H7 (cell line): ENCODE measurements at places on chromosomes 1 and 21.

DNA sequence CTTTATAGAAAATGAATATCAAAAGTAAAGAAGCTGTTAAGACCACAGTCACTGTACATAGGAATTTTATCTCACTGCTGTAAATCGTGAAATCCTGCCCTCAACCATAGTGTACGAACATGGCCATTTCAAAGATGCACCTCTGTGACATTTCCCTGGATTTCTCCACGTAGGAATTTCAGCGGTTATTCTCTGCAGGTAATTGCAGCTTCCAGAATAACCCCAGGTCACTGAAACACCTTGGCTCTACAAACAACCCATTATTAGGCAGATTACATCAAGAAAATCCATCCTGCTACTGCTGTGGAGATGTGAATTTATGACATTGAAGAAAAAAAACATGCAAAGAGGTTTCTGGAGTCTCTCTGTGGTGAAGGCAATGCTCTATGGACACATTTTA lies 196.2 kb upstream of the USP25 start:
- no peak for DNase-seq

GRCh38 chr21:34343838-34344381 lies 19.9 kb upstream of the KCNE2 start:
- no peak for DNase-seq

GRCh38 chr1:198079432-198079951 lies 77.3 kb upstream of the NEK7 start:
- DNase-seq = no peak

- DNase-seq = no peak
These were observed 16.1 kb downstream of the HIVEP3 start for GRCh38 chr1:41902664-41903063.

DNA sequence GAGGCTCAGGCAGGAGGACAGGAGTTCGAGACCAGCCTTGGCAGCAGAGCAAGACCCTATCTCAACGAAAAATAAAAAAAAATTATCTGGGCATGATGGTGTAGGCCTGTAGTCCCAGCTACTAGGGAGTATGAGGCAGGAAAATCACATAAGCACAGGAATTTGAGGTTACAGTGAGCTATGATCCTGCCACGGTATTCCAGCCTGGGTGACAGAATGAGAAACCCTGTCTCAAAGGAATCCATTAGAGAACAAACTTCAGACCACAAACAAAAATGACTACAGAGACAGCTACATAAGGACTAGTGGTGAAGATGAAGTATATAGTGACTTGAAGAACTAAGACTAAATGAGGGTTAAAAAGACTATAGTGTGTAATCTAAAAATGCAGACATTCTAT lies 233.1 kb downstream of the RERE start:
- no peak for DNase-seq

DNA sequence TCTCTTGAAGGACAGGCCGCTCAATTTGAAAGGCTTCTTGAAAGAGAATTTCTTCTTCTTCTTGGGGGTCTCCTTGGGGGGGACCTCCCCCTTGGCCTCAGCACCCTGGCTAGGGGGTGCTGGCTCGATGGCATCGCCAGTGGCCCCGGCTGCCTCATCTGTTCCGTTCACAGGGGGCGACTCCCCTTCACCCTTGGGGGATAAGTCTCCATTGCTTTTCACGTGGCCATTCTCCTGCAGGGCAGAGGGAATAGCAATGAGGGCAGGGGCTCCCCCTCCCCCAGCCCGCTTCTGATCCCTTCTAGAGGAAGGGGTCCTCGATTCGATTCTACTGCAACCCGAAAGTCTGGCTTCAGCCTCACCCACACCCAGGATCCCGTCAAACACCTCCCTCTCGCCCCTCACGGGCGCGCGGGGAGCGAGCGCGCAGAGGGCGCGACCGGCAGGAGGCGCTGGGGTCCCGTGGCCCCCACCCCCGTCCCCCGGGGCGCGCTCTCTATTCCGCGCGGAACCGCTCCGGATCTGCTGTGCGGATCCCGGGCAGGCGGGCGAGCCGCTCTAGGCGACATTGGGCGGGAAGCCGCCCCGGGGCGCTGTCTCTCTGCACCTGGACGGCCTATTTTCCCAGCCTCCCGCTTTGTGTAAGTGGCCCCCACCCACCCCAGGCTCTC lies 1.0 kb downstream of the MARCKSL1 start:
- peak; percentile 87 for DNase-seq

DNA sequence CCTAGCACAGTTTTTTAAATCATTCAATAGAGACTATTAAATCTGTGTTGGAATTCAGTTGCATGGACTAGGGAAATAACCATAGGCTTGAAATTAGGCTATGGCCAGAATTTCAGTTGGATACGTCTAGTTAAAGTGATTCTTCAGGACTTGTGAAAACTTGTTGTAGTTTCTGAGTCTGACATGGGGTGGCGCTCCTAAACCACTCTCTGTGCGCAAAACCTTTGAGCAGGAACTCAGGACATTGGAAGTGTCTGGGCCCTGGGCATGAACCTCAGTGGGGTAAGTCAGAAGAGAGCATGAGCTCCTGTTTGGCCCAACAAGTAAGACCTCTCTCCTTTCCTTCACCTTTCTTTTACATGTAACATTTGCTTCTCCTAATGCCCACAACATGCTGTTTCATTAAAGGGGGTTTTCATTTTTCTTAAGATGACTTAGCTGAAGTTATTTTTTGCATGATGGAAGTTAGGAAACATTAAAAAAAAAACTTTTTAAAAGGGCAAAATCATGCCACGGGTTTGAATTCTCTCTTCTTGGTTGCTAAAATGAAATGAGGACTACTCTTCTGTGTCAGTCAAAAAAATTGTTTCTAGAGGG lies 17.1 kb upstream of the CCDC190 start:
- peak; percentile 61 for DNase-seq

- no peak for DNase-seq
These were observed 23.4 kb downstream of the RCAN3 start for GRCh38 chr1:24526045-24526444.

DNA sequence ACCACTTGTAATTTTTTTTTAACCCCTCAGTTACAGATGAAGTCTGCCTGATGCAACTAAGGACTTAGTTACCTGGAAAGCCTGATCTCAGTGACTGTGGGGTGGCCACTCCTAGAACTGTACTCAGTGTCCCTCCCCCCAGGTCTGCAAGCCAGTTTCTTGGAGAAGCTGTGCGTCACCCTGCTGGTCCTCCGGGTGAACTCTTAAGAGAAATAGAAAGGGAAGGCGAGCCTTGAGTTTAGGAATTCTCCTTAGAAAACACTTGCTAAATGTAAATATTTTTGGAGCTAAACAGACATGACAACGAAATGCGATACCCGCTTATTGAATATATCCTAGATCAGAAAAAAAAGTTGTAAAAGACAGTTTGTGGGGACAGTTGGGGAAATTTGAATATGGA lies 730 bp downstream of the SLC16A4 start:
- no peak for DNase-seq

GRCh38 chr1:88175631-88176226 lies 508.3 kb upstream of the PKN2 start:
- no peak for DNase-seq

DNA sequence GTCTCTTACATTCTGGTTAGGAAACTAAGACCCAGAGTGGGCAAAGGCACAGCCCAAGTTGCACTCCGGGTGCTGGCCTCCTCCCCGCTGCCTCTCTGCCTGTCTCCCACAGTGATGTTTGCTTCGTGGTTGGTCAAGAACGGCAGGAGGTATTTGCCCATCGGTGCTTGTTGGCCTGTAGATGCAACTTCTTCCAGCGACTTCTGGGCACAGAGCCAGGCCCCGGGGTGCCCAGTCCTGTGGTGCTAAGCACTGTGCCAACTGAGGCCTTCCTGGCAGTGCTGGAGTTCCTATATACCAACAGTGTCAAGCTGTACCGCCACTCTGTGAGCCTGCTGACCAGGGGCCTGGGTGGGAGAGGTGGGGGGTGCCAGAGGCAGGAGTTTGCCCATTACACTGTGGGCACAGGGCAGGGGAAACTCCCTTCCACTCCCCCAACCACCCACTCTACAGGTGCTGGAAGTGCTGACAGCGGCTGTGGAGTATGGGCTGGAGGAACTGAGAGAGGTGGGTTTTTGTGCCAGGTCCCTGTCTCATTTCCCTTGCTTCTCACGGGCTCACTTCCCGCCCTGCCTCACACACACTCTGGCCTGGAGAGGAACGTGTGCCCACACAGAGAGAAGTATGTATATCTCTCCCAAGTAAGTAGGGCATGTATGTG lies 1.9 kb downstream of the BTBD19 start:
- no peak for DNase-seq

DNA sequence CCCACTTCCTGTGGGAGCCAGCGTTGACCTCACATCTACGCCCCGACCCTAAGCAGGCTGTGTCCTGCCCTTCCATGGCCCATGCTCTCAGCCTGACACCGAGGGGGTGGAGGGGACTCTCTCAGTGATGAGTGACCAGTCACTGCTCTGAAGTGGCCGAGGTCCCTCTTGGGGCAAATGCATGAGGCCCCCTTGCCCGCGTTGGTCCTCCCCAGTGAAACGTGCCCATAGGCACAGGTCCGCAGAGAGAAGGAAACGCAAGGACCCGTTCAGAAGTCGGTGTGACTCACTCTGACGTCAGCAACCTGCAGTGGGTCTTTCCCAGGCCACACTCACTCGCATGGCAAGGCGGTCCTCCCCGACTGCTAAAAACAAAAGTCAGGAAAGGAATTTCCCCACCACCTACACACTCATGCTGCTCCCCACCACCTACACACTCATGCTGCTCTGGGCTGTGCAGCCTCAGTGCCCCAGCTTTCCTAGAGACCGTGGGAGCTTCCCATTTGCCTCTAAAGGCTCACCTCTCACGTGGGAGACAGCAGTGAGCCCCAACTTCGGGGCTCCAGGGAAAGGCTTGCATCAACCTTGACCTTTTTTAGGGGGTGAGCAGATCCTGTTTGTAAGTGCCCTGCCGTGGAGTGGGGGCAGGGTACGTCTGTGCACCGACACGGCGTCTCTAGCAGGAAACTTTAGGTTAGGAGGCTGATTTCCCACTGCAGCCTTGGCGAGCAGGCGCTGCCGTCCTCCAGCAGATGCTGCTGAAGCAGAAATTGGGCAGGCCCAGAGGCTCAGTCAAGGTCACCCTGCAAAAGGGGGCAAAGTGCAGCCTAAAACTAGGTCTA lies 11.4 kb downstream of the UBASH3A start:
- DNase-seq = no peak

GRCh38 chr1:219119839-219120238 lies 53.8 kb upstream of the LYPLAL1 start:
- no peak for DNase-seq

- DNase-seq = no peak
These were observed 45.7 kb downstream of the NTPCR start for GRCh38 chr1:232996143-232996542.

- no peak for DNase-seq
These were observed 273.8 kb upstream of the USP25 start for GRCh38 chr21:15455819-15456462.

DNA sequence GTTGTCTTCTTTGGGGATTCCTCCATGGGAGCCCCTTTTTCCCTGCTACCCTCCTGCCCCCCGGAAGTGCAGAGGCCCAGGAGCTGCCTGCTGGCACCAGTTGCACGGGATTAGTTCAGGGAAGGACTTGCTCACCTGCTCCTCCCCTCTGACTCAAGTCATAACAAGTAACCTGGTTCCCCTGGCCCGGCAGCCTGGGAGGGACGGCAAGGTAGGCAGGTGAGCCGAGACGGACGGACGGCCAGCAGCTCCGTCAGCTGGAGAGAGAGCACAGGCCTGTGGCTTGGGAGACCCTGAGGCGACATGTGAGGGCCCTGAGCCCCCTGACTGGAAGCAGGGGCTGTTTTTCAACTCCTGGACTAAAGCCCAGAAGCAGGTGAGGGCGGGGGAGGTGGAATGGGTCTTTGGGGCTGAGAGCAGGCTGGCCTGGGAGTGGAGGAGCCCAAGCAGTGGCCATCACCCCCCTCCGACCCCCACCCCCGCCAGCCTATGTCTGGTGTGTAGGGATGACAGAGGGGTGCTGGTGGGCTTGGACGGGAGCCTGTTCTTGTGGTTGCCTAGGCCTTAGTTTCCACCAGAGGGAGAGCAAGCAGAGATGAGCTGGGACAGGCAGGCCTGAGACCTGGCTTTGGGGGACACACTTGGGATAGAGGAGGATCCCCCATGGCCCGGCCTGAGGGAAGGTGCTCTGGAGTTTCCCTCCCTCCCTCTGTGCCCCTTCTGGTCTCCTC lies at the start of gene INAVA:
TSS of gene INAVA (plus strand) at position 189 of the 731 bp plus-strand sequence. CDS start 3,501 bp downstream, outside the sequence.
- no peak for DNase-seq

- DNase-seq = peak; percentile 71
These were observed 795 bp upstream of the AHDC1 start for GRCh38 chr1:27604579-27605299.

GRCh38 chr1:233624289-233624688 lies 10.4 kb downstream of the KCNK1 start:
- no peak for DNase-seq

GRCh38 chr1:177812144-177812543 lies 157.7 kb downstream of the SEC16B start:
- DNase-seq = no peak

DNA sequence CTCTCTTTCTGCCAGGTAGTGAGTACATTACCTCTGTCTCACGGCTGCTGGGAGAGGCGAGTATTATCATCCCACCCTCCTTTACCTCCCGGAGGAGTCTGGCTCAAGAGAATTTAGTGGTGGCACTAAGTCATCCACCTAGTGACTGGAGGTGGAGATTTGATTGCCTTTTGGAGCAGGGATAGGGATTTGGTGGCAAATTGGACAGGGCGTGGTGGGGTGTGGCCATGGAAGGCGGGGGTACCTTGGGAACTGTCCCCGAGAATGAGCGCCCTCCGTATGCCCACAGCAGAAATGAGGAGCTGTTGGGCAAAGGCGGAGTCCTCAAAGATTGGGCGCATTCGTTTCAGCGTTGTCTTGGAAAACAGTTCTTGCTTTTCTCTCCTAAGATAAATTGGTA lies 32.1 kb upstream of the HMGN1 start:
- DNase-seq = no peak

DNA sequence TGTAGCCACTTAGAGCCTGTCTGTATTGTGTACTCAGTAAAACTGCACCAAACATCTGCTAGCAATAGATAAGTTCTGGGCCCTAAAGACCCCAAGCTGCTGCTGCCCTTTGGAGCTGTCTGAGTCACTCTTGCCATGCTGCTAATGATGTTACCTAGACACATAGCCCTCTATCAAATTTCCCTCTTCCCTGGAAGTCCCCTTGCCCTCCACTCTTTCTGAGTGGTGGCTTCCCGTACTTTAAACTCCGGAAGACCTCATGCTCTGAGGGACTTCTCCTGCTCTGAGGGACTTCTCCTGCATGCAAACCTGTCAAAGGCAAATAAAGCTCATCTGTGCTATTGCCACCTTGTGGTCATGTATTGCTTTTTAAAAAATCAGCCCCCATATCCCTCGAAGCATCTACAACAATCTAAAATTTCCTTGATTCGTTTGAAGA lies 34.0 kb downstream of the FH start:
- peak; percentile 25 for DNase-seq

GRCh38 chr1:77975386-77975785 lies 3.5 kb downstream of the FUBP1 start:
- DNase-seq = no peak

GRCh38 chr1:212367474-212368072 lies 47.1 kb downstream of the PACC1 start:
- DNase-seq = no peak

- no peak for DNase-seq
These were observed 70.6 kb downstream of the FGGY start for GRCh38 chr1:59367301-59368007.

GRCh38 chr1:168731244-168731953 lies 2.4 kb upstream of the DPT start:
- DNase-seq = no peak

- DNase-seq = no peak
These were observed 33.9 kb upstream of the CSF1 start for GRCh38 chr1:109876617-109877316.

GRCh38 chr1:113437554-113438341 lies 47.4 kb downstream of the MAGI3 start:
- no peak for DNase-seq

GRCh38 chr1:53126495-53126894 lies 15.9 kb downstream of the SLC1A7 start:
- no peak for DNase-seq
